ENCODE measurements at places on chromosomes 4 and X.

DNA sequence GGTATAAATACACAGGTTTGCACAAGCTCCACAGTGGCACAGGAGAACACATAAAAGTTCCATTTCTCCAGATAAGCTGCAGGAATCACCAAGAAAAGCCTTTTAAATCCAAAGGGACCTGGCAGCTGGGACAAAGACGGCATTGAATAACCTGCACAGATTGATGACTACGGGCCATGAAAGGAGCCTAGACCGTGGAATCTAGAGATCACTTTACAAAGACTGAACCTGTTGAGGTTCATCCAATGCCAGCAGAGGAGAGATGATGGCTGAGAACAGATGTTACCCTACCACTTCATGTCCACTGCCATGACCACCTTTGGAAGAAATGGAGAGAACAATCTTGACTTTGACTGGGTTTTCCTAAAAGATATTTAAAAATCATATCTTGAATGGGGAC lies 88.7 kb downstream of the PRSS12 start:
- DNase-seq: no peak

GRCh38 chrX:139563251-139563650 lies 32.7 kb downstream of the F9 start:
- DNase-seq: no peak

DNA sequence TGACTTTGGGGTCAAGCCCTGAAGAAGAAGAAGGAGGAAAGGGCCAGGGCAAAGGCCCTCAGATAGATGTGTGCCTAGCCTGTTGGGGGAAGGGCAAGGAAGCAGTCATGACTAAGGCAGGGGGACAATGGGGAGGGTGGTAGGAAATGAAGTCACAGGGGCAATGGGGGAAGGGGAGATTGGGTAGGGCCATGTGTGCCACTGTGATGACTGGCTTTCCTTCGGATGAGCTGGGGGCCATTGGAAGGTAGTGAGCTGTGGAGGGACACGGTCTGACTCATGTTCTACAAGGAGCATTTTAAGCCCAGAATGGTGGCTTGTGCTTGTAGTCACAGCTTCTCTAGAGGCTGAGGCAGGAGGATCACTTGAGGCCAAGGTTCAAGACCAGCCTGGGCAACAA lies 642.0 kb downstream of the MID1IP1 start:
- no peak for DNase-seq

- no peak for DNase-seq
These were observed 3.4 kb downstream of the TREX2 start for GRCh38 chrX:153442463-153442862.

DNA sequence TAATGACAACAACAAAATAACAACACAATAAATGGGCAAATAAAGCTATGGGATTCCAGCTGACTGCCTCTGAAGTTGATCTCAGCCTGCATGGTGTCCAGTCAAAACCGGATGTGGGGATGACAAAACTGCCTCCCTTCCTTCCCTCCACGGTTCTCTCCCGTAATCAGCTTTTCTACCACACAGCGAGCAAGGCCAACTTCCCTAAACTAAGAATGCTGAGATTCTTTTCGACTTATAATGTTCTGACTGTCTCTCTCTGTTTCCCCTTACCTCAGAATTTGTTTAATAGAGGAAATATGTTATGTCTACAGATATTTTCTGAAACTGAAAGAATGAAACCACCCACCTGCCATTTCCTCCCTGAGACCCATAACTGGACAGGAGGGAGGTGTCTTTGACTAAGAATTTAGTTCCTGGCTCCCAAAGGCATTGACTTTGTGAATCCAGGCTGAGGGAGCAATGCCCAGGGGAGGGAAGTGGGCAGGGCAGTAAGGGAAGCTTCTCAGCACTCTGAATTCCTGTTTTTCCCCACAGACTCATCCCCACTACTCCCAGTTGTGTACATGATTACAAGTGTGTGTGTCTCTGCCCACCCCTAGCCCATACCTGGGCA lies 1.0 kb upstream of the TLR1 start:
- peak; percentile 60 for DNase-seq

DNA sequence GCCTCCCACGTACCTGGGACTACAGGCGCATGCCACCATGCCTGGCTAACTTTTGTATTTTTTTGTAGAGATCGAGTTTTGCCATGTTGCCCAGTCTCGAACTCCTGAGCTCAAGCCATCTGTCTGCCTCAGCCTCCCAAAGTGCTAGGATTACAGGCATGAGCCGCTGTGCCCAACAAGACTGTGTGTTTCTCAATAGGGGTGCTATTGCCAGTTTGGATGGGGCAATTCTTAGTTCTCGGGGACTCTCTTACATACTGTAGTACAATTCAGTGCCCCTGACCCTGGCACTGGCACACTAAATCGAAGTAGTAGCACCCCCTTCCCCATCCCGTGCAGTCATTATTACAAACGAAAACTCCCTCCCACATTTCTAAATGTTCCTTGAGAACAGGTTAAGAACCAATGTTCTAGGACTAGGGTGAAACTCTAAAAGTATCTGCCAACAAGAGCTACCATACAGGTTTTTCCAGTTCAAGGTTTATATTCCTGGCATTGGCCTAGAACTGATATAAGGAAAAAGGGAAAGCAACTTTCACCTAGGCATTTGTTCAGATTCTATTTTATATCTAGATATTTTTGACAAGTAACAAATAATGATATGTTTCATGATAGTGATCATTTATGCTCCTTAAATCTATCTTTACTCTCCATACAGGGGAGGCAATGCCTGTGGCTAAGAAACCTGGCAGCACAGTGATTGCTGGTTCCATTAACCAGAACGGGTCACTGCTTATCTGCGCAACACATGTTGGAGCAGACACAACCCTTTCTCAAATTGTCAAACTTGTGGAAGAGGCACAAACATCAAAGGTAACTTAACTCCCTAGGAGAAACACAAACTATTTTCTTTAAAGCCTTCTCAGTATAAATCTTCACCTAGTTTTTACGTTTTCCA lies 50.4 kb upstream of the PGAM4 start:
- no peak for DNase-seq

DNA sequence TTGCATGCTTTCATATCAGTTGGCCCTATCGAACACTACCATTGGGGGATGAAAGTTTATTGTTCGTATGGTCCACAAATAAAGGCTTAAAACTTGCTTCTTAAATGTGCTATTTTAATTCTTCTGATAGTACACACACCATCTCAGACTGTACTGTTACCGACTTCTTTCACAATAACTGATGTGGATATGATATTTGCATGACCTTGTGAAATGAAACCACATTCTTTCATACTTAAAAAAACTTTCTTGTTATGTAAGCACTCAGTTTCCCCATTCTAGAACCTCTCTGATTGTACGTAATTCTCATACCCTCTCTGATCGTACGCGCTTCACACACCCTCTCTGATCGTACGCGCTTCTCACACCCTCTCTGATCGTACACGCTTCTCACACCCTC lies 12.0 kb upstream of the WDR19 start:
- DNase-seq: no peak

- no peak for DNase-seq
These were observed 13.6 kb downstream of the UVSSA start for GRCh38 chr4:1360423-1361283.

GRCh38 chrX:43970528-43970927 lies 2.7 kb downstream of the NDP start:
- no peak for DNase-seq

GRCh38 chrX:63746715-63747114 lies 38.3 kb downstream of the ARHGEF9 start:
- DNase-seq: peak; percentile 5

- no peak for DNase-seq
These were observed 176.2 kb upstream of the GPRIN3 start for GRCh38 chr4:89483833-89484232.

- DNase-seq: no peak
These were observed 35.3 kb downstream of the ATXN3L start for GRCh38 chrX:13284570-13284969.

- DNase-seq: peak; percentile 79
These were observed 114.9 kb upstream of the TEX13D start for GRCh38 chrX:124217304-124218251.

GRCh38 chrX:78653118-78653822 lies 5.9 kb downstream of the RTL3 start:
- peak; percentile 76 for DNase-seq

- no peak for DNase-seq
These were observed 106.3 kb upstream of the PTPN13 start for GRCh38 chr4:86487738-86488348.

GRCh38 chrX:25544641-25545040 lies 528.9 kb upstream of the ARX start:
- no peak for DNase-seq

GRCh38 chr4:182019148-182019652 lies 224.0 kb upstream of the TENM3 start:
- no peak for DNase-seq

GRCh38 chrX:3044671-3045070 lies 3.4 kb downstream of the ARSF start:
- no peak for DNase-seq

DNA sequence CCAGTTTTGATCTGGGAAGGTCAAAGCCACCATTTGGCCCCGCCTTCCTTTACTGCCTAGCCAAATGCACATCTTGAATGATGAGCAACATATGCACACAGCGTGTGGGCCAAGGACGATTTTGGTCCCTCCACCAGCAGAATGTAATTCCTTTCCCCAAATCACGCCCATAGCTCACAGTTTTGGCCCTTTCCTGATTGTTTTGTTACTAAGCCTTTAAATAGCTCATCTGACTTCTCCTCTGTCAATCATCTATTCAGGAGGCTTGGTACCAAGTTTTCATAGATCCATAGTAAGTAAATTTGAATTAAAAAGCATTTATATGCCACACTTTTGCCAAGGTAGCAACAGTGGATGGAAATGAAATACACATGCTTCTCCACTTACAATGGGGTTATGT lies 123.3 kb downstream of the NFKB1 start:
- DNase-seq: no peak

- DNase-seq: no peak
These were observed 1566.9 kb downstream of the STIM2 start for GRCh38 chr4:28427306-28428085.
